ENCODE measurements at places on chromosomes 13 and 19.

DNA sequence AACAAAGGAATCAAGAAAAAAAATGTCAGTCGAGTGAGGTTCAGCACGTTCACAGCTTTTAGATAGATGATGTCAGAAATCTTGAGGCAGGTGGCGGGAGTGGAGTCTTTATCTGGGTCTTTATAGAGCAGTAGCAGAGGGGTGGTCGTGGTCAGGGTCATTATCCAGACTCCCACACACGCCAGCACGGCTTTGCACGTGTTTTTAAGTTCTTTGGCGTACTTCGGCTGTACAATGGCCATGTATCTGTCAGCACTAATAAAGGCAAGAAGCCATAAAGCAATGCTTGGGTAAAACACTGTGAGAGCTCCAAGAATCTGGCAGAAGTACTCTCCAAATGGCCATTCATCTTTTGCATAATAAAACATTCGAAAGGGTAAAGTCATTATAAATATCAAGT lies 2.9 kb downstream of the GPR18 start:
- DNase-seq = no peak

GRCh38 chr13:46571189-46571908 lies 18.4 kb downstream of the LRCH1 start:
- DNase-seq = no peak

- no peak for DNase-seq
These were observed 356.9 kb downstream of the NDFIP2 start for GRCh38 chr13:79837741-79838450.

- no peak for DNase-seq
These were observed 145.5 kb upstream of the MAB21L1 start for GRCh38 chr13:35621989-35622388.

GRCh38 chr13:50250401-50250800 lies 235.2 kb downstream of the KCNRG start:
- peak; percentile 81 for DNase-seq

- no peak for DNase-seq
These were observed 70.5 kb downstream of the NHLRC3 start for GRCh38 chr13:39108783-39109182.

DNA sequence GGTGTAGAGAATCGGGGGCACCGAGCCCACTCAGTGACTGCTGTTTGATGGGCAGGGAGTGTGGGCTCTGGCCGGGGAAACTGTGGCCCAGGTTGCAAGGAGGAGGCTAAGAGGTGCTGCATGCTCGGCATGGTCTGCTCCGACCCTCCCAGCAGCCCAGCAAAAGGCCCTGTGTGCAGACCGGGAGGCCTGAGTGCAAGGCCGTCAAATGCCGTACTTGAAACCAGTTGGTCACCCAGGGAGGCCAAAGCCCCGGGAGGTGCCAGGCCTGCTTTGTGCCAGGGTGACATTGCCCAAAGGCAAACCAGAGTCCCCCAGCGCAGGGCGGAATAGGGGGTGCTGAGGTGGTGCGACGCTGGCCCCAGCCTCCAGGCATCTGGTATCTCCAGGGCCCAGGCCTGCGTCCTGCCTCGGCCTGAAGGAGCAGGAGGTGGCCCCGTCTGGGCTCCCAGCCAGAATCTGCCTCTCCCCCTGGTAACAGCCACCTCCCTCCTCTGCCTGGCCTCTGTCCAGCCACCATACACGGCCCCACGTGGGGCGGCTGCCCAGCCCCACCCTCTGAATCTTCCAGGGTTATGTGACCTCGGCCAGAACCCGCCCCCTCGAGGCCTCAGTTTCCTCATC lies 4.0 kb downstream of the PIK3R2 start:
- peak; percentile 53 for DNase-seq

GRCh38 chr13:40471911-40472310 lies 194.5 kb downstream of the FOXO1 start:
- no peak for DNase-seq

- no peak for DNase-seq
These were observed 36.0 kb upstream of the NEK3 start for GRCh38 chr13:52195401-52195837.

GRCh38 chr19:38710928-38711725 lies 33.1 kb downstream of the CAPN12 start:
- DNase-seq = no peak

- DNase-seq = no peak
These were observed 11.5 kb upstream of the CAPNS1 start for GRCh38 chr19:36128392-36128736.

DNA sequence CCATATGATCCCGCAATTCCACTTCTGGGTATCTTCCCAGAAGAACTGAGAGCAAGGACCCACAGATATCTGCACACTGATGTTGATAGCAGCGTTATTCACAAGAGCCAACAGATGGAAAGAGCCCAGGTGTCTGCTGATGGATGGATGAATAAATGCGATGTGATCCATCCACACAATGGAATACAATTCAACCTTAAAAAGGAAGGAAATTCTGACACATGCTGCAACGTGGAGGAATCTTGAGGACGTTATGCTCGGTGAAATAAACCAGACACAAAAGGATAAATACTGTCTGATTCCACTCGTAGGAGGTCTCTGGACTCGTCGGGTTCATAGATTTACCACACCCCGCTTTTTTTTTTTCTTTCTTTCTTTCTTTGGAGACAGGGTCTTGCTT lies 21.8 kb downstream of the ARHGEF18 start:
- no peak for DNase-seq

DNA sequence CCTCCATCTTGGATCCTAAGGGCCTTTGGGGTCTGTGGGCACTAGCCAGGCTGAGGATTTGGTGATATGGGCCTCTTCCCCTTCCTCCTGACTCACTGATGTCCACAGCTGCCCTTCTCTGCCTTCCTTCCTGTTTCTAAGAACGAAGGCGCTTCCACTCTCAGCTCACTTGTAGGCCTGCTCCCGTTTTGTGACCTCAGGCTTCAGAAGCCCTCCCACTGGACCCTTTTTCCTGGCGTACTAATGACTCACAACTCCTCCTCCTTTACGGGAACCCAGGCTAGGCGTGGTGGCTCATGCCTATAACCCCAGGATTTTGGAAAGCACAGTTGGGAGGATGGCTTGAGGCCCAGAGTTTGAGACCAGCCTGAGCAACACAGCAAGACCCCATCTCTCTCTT lies 55.6 kb downstream of the TMED1 start:
- DNase-seq = peak; percentile 78

- no peak for DNase-seq
These were observed 525.9 kb downstream of the GPC6 start for GRCh38 chr13:93752541-93752940.

DNA sequence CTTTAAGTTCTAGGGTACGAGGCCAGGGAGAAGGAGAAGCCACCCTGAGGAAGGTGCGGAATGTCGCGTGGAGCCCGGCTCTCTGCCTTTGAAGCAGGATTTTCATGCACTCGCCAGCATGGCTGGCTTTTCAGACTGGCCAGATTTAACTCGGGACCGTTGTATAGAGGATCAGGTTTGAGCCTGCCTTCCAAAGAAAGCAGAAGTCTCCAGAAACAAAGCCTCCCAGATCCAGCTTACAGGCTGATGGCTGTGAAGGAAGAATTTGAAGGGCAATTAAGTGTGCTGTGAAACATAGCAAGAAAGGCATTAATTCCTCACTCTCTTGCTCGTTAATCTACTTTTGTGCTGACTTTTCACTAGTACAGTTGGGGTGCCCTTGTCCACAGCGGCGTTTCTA lies 140.2 kb downstream of the SOX1 start:
- DNase-seq = no peak

DNA sequence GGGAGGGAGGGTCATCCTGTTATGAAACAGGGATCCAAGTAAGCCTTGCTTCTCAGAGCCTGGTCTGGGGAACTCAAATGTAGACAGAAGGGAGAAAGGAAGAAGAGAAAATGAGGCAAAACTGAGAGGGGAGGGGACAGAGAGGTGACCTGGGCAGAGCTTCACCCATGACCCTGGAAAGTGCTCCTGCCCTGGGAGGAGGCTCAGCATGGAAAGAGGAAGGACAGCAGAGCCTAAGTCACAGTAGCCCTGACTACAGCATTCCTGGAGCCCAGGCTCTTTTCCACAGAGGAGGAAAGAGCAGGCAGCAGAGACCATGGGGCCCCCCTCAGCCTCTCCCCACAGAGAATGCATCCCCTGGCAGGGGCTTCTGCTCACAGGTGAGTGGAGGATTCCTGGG lies at the start of gene CEACAM3:
TSS of gene CEACAM3 (plus strand) at position 226 of the 400 bp plus-strand sequence. CDS start at position 317, 91 bp downstream.
- no peak for DNase-seq

DNA sequence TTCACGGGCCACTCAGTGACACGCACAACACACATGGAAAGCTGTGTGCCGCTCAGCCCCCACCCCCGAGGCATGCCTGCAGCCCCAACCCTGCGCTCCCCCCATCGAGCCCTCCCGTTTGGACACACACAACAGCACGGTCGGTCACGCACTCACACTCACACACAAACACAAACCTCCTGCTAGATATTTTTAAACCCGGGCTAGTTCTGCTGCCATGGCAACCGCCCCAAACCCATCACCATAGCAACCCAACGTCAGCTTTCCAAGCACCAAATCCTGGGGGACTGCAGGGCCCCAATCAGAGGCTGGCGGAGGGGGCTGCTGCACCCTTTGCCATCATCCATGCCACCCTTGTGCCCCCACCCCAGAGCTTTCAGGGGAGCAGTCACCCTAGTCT lies 2.5 kb upstream of the NOVA2 start:
- DNase-seq = peak; percentile 32

- no peak for DNase-seq
These were observed 405.6 kb upstream of the PCDH9 start for GRCh38 chr13:67635754-67636153.

- no peak for DNase-seq
These were observed 8.9 kb upstream of the VSTM2B start for GRCh38 chr19:29516821-29517395.

DNA sequence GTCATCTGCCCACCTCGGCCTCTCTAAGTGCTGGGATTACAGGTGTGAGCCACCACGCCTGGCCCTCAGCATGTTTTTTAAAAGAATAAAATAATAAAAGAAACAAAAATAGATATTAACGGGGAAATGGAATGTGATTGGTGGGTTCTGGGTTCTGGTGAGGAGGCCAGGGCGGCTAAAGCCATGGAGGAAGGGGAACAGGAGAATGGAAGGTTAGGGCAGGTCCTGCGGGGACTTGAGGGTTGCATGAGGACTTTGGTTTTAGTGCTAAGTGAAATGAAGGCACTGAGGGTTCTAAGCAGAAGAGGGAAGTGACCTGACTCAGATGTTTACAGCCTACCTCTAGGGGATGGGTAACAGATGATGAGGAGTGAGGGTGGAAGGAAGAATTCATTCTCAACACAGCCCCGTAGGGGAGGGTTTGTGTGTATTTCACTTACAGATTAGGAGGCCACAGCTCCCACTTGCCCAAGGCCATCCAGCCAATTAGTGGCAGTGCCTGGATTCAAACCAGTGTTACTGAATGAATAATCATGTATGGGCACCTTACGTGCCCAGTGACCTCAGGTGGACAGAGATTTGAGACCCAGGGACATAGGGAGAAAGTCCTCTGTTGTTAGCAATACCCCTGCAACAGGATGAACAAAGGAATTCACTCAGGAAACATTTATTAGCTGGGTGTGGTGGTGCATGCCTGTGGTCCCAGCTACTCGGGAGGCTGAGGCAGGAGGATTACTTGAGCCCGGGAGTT lies 6.7 kb upstream of the MRPL4 start:
- peak; percentile 27 for DNase-seq

DNA sequence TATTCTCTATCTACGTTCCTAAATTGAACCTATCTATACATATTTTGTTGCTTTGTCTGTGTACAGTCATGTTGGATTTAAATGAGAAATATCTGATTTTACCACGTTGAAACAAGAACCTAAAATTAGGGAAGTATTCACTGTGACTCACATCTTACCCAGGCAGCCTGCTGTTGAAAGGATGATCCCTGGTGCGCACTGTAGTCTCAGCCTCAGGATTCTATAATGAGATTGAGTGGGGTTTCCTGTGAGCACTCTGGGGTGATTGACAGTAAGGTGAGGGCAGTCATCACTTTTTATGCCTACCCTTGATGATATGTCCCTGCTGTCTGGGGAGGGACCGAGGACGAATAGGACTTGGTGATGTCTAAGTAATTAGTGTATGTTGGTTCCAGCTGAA lies 35.4 kb downstream of the PCCA start:
- peak; percentile 57 for DNase-seq

GRCh38 chr19:40466985-40467734 lies at the start of gene SPTBN4:
TSS of gene SPTBN4 (plus strand) at chr19:40467001. CDS start at chr19:40472622, 5,621 bp downstream.
- no peak for DNase-seq

DNA sequence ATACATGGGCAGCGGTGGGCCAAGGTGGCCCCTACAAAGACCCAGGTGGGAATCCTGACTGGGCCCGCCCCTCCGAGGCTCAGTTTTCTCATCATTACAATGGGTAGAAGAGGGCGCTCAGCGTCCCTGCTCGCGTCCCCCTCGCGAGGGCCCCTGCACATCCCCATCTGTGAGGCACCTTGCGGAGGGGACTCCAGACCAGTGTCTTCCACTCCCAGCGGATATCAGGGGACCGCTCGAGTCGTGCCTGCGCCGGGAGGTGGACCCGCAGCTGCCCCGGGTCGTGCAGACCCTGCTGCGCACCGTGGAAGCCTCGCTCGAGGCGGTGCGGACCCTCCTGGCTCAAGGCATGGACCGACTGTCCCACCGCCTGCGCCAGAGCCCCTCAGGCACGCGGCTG lies 15.3 kb upstream of the COLGALT1 start:
- DNase-seq = no peak

DNA sequence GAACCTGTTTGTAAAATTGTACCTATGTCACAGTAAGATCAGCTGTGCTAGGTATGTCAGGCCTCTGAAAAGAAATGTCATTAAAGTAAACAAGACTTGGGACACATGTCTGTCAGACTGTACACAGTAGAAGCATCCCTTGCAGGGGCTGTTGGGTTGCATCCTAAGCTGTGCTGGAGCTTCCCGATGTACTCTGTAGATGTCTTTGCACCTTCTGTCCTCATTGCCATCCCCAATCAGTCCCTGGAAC lies 48.7 kb upstream of the GPR183 start:
- DNase-seq = no peak

DNA sequence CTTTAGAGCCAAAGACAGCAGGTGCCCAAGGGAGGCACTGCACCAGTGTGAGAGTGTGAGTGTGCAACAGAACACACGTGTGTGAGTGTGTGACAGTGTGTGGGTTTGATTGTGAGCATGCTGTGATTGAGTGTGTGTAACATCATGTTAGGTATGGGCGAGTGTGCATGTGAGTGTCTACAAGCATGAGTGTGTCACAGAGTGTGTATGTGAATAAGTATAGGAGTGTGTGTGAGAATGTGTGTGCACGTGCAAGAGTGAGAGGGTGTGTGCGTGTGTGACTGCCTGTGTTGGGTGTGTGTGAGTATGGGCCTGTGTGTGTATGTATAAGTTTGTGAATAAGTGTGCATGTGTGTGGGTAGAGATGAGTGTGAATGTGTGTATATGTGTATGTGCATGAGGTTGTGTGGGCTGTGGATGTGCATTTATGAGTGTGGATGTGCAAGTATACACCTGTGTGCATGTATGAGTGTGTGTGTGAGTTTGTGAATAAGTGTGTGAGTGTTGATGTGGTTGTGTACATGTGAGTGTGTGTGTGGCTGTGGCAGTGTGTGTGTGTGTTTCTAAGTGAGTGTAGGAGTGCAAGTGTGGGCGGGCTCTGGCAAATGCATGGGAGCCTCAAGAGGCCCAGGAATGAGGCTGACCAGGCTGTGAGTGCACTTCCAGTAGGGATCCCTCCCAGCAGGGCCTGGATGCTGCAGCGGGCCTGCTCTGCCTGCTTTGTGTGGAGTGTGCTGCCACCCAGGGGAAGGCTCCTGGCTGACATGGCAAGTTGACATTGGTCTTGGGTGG lies 198.4 kb downstream of the COL4A1 start:
- peak; percentile 47 for DNase-seq
